Activated CD4-positive, alpha-beta T cell treated with anti-CD3 and anti-CD28 coated beads, Interleukin-2, amount 10 ng/mL, durations not matched to agents 24 days and 14 days (primary cell): ENCODE measurements at places on chromosomes 7 and 10.
A peak's percentile ranks its signal among the peaks of the same experiment; 100 is the strongest.

DNA sequence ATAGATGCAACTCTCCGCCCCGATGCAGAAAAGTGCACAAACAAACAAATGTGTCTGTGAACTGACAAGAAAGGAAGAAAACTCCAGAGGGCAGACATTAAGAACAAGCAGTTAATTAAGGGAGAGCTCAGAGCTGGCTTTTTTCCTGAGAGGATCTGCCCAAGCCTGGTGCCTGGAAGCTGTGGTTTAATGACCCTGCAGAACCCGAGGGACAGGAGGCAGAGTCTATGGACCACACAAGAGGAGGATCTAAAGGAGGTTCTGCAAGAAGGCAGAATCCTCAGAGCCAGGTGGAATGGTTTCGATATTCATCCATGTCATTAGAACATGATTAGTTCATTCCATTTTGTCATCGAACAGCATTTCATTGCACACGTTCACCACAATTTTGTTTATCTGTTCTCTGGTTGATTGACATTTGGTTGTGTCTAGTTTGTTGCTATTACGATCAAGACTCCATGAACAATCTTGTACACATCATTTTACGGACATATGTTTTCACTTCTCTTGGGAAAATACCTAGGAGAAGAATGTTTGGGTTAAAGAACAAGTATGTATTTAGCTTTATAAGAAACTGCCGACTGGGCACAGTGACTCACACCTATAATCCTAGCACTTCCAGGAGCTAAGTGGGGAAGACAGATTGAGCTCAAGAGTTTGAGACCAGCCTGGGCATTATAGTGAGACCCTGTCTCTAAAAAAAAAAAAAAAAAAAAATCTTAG lies 560.2 kb downstream of the CALN1 start:
- DNase-seq: no peak

DNA sequence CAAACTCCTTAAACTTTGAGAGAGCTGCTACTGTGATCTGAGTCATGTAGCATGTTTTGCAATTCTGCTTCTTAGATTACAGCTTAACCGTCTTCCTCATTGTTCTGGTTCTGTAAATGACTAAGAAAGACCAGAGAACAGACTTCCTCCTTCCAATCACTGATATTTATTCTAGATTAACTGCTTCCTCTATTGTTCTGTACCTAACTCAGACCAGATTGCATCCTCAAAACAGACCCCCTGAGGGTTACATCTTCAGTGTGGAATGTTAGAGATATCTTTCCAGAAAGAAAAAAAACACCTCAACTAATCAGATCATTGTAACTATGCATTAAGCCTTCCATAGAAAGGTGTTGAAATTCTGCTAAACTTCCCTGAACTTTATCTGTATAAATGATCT lies 5.7 kb upstream of the PIP start:
- DNase-seq: no peak

DNA sequence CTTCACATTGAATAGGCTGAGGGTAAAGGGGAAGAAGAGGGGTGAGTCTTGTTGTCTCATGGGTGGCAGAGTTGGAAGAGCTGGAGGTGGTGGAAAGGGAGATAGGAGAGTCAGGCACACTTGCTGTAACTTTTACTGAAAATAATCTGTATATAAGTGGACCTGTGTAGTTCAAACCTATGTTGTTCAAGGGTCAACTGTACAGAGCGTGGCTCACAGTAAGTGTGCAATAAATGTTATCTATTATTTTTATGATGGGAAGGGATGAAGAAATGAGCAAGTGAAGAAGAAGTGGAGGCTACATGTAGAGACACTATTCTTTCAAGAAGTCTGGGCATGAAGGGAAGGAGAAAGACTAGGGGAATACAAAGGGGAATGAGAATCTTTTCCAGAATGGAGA lies 71.5 kb upstream of the FAM133B start:
- DNase-seq: no peak

- DNase-seq: no peak
Observed at GRCh38 chr7:151768805-151769187, 108.1 kb downstream of the PRKAG2 start.

- no peak for DNase-seq
Observed at GRCh38 chr10:8637640-8638039, 583.2 kb downstream of the GATA3 start.

- peak; percentile 72 for DNase-seq
Observed at GRCh38 chr7:44750424-44750823, 1.8 kb downstream of the ZMIZ2 start.

- DNase-seq: no peak
Observed at GRCh38 chr10:8617792-8618191, 563.3 kb downstream of the GATA3 start.

DNA sequence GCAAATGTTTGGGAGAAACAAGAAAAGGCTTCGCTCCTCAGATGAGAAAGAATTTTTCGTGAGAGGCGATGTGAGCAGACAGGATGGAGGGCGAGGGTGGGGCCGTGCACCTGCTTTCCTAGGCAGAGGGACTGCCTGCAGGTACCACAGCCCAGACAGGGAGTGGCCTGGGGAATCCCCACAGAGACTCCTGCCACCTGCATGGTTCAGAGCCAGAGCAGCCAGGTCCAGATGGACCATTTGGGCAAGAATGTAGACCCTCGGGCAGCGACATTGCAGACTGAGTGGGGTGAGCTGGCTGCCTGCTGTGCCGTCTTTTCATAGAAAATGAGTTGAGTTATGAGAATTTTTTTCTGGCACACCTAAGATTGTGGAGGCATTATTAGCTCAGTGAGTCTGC lies 216.8 kb downstream of the SNX10 start:
- DNase-seq: no peak

GRCh38 chr10:110912374-110912773 lies 6.6 kb downstream of the BBIP1 start:
- no peak for DNase-seq

DNA sequence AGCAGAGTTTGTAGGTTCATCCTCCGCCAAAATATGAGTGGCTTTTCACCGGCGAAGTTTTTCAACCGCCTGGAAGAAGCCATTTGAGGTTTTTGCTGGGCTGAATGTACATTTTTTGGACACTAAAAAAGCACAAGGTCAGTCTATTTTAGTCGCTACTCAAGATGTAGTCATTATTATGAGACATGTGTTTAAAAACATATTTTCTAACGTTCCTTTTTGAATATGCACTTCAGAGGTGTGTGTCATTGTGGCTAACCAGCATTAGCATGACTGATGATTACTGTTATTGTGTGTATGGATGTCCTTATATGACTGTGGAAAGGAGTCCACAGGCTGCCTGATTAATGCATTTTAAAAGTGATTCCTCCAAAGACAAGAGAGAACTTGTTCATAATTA lies 605.4 kb downstream of the INHBA start:
- no peak for DNase-seq

- DNase-seq: no peak
Observed at GRCh38 chr7:88106434-88106833, 113.4 kb downstream of the SRI start.

DNA sequence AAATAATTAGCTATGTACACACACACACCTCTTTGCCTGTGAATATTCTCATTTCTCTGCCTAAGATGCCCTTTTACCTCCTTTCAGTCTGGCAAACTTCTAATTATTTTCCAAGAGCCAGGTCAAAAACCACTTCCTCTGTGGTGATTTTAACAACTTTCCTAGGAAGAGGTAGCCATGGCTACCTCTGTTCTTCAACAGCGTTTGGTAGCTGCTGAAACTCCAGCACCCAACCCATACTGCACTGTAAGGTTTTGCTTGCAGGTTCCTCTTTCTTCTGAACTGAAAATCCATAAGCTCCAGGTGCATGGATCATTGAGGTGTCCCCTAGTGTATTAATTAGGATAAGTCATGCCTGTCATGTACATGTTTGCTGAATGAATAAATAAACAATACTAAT lies 25.6 kb downstream of the NRCAM start:
- DNase-seq: no peak

- no peak for DNase-seq
Observed at GRCh38 chr7:41047789-41048191, 655.1 kb downstream of the INHBA start.

GRCh38 chr7:16616542-16616941 lies 29.0 kb downstream of the ANKMY2 start:
- no peak for DNase-seq

DNA sequence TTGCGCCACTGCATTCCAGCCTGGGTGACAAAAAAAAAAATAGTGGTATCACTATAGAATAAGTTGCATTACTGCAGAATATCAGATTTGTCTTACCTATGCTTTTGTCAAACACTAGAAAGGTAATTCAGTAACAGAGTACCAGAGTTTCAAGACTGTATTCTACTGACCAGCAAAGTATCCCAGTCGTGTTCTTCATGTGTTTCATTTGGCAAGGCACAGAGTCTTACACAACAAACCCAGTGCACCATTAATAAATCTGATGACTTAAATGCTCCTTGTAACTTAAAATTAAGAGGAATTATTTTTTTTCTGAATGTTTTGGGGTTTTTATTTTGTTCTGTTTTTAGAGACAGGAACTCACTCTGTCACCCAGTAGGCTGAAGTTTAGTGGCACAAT lies 34.4 kb upstream of the PBLD start:
- DNase-seq: no peak

- DNase-seq: no peak
Observed at GRCh38 chr7:1807821-1808600, 137.9 kb downstream of the ELFN1 start.

GRCh38 chr10:92699518-92700381 lies 10.0 kb downstream of the HHEX start:
- peak; percentile 79 for DNase-seq

GRCh38 chr10:117945651-117946050 lies 101.1 kb downstream of the RAB11FIP2 start:
- no peak for DNase-seq

GRCh38 chr10:124279882-124280281 lies 138.8 kb downstream of the OAT start:
- DNase-seq: no peak

DNA sequence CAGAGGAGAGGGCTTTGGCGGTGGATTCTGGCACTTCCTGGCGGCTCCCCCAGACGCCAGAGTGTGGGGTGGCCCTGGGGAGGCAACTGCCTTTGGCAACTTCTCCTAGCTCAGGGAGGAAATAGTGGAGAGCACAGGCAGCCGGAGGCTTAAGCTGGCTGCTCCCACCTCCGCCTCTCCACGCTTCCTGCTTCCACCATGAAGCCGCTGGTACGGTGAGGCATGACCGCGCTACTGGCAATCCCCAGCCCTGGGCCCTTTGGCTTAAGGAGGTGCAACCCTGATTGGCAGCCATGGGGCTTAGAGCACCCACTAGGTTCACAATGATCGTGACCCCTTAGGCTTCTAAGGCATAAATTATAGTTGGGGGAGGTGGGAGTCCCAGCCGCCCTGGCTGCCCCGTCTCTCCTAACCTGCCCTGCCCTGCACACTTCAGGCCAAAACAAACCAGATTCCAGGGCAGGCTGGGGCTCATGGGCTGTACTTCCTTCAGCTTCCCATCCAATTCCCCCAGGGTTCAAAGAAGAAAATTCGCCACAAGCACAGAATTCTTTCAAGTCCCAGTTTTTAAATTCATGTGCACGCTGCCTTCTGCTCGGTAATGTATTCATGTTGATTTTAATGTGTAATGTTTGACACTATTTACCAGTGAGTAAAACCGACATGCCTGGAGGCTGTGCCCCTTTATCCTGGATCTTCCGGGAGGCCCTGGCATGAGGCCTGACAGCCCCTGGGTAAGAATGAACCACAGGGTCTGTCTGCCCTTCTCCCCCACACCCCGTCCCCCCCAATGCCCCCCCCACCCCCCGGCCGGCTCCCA lies 90.7 kb upstream of the LRRC4 start:
- no peak for DNase-seq

GRCh38 chr7:124413029-124413428 lies 352.6 kb downstream of the GPR37 start:
- no peak for DNase-seq

DNA sequence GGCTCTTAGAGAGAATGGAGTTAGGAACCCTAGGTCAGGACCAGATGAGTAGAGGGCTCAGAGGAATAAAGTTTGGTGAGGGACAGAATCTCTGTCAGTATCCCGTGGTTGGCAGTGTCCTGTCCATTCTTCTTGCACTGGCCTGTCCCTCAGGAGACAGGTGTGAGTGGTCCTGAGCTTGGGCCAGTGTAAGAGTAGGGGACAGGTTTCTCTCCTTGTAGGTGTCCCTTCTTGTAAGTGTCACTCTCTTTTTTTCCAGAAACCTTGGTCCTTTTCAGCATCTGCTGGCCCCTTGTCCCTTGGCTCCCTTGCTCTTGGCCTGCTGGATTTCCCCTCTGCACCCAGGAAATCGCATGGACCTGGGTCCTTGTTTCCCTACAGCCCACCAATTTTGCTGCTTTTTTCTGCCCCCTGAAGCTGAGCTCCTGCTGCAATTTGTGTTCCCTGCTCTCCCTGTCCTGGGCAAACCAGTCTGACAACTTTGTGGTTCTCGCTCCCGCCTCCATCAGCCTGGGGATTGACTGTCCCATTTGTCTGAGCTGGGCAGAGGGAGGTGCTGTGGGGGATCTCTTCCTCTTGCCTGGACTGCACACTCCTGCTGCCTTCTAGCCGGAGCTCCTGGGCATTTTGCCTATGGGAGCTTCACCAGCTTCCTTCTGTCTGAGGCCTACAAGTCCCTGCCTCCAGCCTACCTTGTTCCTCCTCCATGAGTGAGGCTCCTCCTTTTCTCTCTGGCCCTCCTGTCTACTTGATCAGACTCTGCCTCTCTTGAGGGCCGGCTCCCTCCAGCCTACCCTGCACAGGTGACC lies 6.5 kb downstream of the TSPAN14 start:
- peak; percentile 66 for DNase-seq

DNA sequence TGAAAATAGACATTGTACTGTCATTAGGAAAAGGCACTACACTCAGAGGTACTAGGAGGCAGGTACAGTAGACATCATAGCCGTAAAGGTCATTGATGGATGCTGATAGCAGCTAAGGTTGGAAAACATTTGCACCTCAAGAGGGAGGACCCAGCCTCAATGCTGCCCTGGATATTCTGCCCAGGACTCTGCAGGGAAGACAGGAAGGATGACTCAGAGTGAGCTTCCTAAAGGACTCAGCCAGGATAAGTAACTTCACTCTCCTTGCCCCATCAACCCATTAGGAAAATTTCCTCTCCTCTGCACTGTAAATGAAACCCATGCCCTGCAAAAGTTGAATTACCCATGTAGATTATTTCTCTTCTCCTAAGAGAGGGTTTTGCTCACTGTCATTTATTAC lies 617.9 kb upstream of the MKI67 start:
- no peak for DNase-seq

- no peak for DNase-seq
Observed at GRCh38 chr7:50754241-50754640, 28.5 kb downstream of the GRB10 start.

- no peak for DNase-seq
Observed at GRCh38 chr7:11524476-11525397, 307.3 kb downstream of the THSD7A start.

- DNase-seq: no peak
Observed at GRCh38 chr7:24769851-24770250, 12.6 kb upstream of the GSDME start.
